ENCODE measurements at places on chromosomes 3 and 15. TPM values are rescaled to one million over a fixed set of nuclear protein-coding genes. Genes with fewer than 3 reads are reported as not detected.
A peak's percentile ranks its signal among the peaks of the same experiment; 100 is the strongest.

GRCh38 chr15:70284438-70285214 lies 186.9 kb upstream of the TLE3 start:
- DNase-seq = no peak

DNA sequence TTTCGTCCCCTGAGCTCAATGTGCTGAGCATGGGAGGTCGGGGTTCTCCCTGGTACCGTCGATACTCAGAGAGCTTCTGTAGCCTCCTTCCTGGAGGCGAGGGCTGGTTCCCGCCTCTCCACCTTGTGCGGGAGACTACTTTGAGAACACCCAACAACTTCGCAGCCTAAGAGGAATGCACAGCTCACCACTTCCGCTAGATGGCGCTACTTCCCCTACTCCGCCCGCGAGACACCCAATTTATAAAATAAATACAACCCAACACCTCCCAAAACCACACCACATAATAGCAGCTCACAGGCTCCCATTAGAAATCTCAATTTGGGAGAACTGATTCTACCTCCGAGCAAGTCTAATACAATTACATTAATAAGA lies 1.2 kb downstream of the RGMA start:
- DNase-seq = peak; percentile 66

The HESX1 gene
- total RNA-seq = 0.33 TPM

DNA sequence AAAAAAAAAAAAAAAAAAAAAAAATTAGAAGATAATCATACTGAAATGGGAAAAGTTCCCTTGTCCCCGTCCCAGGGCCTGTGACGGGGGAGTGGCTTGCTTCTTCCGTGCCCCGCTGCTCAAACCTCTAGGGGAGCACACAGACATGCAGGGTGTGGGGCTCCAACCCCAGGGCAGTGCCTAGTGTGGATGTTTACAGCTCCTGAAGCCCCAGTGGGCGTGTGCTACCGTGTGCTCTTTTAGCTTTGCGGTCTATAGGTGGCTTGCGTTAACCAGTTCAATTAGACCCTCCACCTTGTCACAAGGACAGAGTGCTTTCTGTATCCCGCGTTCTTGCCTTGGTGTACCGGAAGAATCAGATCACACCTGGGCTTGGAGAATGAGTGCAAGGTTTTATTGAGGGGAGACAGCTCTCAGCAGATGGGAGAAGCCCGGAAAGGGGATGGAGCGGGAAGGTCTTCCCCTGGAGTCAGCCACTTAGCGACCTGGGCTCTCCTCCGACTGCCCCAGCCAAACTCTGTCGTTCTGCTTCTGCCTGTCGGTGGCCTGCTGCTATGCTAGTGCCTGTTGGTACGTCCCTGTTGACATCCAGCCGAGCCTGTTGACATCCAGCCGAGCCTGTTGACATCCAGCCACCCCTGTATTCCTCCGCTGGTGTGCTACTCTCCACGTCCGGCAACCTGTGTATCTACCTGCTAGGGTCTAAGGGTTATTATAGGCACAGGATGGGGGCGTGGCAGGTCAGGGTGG lies 569.8 kb downstream of the VGLL3 start:
- DNase-seq = no peak

DNA sequence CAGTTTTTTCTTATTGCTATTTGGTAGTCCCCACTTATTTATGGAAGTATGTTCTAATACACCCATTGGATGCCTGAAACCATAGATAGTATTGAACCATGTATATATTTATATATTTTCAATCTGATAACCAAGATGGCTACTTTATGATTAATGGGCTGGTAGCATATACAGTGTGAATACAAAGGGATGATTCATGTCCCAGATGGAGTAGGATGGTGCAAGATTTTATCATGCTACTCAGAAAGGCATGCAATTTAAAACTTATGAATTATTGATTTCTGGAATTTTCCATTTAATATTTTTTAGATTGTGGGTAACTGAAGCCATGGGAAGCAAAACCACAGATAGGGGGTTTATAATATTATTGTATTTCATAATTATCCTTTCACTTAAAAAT lies 35.2 kb downstream of the AP4E1 start:
- DNase-seq = no peak

DNA sequence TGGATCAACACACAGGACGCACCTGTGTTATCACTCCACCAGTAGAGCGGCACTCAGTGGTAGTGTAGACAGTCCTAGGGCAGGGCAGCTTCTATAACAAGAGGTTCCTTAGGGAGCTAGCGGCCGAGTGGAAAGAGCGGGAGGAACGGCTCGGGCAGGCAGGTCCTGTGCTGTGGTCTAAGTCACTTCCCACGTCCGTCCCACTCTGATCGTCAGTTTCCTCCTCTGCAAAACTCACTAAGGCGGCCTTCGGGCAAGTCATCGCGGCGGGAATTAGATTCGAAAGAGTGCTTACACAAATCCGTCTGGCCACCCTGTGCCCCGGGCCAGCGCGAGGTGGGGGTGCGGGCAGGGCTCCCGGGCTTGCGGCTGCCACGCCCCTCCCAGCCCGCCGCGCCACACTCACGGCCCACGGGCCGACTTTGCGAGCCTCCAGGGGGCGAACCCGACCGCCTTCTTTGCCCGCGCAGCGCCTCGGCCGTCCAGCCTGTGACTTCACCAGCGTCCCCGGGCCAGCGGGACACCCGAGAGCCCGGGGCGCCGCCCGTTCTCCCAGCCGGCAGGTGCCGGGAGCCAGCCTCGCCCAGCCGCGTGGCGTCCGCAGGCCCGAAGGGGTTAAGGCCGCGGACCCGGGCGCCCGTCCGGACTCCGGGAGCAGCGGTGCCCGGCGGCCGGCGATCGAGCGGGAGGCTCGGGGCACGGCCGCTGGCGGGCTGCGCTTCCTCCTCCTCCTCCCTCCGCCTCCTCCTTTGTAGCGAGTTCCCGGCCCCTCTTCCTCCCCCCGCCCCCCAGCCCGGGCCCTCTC lies 416 bp upstream of the CORO2B start:
- peak; percentile 55 for DNase-seq

The SLCO3A1 gene
- 2.4 TPM for total RNA-seq

DNA sequence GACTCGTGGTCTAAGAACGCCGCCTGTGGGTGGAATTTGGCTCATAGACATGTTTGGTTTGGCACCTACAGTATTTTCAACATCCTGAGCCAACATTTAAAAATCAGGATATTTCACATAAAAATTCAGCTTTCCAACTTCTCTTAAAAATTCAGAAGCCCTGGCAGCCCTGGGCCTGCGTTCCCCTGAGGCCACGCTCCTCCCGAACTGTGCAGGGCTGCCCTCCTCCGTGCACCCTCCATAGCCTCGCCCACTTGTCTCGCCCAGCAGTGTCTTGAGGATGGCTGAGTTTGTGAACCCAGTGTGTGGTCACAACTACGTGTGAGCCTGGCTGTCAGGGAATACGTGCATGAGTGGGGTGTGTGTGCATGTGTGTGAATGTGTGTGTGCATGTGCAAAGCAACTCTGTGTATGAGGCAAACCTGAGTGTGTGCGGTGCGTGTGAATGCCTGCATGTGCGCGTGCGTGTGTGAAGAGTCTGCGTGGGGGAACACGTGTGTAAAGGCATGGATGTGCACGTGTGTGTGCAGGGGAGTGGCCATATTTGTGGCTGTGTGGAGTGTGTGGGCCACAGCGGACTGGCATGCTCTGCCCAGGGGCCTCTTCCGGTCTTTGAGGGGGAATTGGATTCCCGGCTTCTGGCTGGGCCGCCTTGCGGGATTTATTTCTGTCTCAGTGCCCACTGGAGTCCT lies 30.9 kb downstream of the PTH1R start:
- DNase-seq = no peak

- no peak for DNase-seq
Observed at GRCh38 chr15:78906316-78906620, 33.6 kb downstream of the MORF4L1 start.

The TMEM212 gene
- total RNA-seq = not detected

GRCh38 chr15:76533995-76534394 lies 197.4 kb downstream of the ISL2 start:
- no peak for DNase-seq

DNA sequence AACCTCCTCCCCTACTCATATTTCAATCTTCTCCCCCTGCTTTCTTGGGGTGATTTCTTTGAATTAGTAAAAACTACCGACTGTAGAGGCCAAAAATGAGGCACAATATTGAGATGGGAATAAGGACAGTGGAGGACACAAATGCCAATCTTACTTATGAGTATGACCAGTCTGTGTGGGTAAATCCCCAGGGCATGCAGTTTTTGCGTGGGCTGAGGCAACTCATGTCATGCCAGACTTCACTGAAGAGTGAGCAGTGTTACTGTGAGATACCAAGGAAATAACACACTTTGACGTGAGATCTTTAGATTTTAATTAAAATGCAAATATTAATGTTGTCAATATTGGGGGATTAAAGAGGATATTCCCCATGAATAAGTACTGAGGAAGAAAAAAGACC lies 254.3 kb upstream of the ICE2 start:
- DNase-seq = no peak

GRCh38 chr3:174821477-174821876 lies 37.7 kb upstream of the NAALADL2 start:
- DNase-seq = no peak

- DNase-seq = no peak
Observed at GRCh38 chr15:44137750-44138149, 57.3 kb downstream of the FRMD5 start.

DNA sequence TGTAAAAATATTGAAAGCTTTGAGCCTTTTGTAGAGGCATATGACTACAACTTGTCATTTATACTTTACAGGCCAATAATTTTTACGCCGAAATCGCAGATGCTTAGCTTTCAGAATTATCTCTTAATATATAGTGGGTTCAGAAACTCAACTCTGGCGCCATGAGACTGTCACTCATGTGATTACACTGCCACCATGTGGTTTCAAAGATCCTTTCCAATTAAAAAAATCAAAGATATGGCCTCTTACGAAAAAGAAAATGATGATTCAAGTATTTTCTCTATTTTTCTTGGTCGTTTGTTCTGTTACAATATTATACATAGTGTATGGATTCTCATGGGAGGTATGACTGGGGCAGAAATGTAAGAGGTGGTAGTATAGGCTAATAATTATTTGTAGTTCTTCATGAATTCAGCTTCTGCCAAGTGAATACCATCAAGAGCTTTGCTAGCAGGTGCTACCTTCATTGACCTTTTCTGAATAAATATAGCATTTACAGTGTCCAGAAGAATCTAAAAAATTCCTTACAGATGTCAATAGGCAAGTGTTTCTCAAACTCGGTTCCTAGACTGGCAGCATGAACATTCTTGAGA lies 751.7 kb upstream of the GOLIM4 start:
- no peak for DNase-seq

GRCh38 chr3:25094932-25095685 lies 333.0 kb upstream of the RARB start:
- no peak for DNase-seq

GRCh38 chr15:100338971-100339444 lies 2.8 kb downstream of the ADAMTS17 start:
- DNase-seq = no peak

GRCh38 chr15:86392296-86392695 lies 312.6 kb downstream of the AGBL1 start:
- no peak for DNase-seq

GRCh38 chr3:29605845-29606244 lies 325.0 kb downstream of the RBMS3 start:
- no peak for DNase-seq

The LIPH gene
- 0.23 TPM for total RNA-seq

- no peak for DNase-seq
Observed at GRCh38 chr15:29143909-29144635, 125.5 kb downstream of the NSMCE3 start.

DNA sequence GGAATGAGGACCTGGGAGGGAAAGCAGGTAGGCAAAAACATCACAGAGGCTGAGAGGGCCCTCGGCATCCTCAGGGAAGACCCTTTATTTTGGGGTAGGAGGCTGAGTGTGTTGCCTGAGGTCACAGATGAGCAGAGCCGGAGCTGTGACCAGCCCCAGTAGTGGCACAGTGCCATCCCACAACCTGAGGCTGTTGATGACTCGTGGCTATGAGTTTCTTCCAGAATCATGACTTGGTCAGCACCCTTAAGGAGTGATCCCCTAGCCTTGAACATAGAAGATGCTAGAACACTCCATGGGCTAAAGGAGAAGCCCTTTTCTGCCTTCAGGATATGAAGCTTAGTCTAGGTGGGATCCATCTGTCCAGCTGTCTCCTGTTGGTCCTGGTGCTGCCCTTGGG lies 19.5 kb upstream of the CXCR6 start:
- no peak for DNase-seq

DNA sequence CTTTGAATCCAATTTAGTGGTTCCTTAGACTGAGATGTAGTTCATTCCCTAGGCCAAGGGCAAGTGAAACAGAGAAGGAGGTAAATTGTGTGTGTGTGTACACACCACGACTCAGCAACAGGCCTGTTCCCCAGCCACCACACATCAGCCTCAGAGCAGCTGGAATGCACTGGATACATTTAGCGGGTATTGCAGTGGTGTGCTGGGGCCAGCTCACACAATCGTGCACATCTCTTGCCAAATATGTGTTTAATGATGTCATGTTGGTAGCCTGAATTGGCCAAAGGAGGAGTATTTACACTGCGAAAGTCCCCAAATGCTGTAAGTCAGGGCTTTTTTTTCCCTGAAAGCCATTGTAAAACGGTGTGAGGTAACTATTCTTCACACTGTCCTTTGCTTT lies 82.3 kb downstream of the RBPMS2 start:
- peak; percentile 49 for DNase-seq

- DNase-seq = no peak
Observed at GRCh38 chr3:141804778-141805639, 41.8 kb downstream of the GRK7 start.

- no peak for DNase-seq
Observed at GRCh38 chr3:197293605-197294237, 4.7 kb downstream of the DLG1 start.

The CD80 gene
- 1.0 TPM for total RNA-seq

The KIF7 gene
- 1.3 TPM for total RNA-seq

DNA sequence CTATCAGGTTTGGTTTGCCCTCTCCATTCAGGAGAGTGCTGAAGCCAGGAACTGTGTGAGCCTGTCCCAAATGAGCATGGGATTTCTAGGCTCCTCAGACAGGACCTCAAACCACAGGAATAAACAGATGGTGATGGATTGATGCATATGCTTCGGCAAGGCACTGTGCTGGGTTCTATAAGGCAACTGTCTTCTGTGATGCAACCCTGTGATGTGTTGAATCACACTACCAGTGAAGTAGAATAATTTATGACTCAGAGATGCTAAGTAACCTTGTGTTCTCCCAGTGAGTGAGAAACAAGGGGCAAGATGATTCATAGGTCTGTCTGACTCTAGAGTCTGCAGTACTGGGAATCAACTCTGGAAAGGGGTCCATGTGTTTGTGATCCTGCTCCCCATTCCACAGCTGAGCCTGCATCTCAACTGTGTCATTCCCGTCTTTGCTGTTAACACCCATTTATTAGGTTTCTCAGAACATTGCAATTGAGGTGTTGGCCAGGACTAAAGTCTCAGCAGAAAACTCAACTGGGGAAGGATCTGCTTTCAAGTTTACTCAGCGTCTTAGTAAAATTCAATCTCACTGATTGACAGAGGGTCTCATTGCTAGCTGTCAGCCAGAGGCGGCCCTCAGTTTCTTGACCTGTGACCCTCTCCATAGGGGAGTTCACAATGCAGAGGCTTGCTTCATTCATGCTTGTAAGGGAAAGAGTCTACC lies 510.1 kb upstream of the CFAP20DC start:
- no peak for DNase-seq
